GM10248 (cell line): ENCODE measurements at places on chromosomes 2 and 18.

GRCh38 chr2:6336752-6337471 lies 528.8 kb downstream of the CMPK2 start:
- DNase-seq, result no peak

DNA sequence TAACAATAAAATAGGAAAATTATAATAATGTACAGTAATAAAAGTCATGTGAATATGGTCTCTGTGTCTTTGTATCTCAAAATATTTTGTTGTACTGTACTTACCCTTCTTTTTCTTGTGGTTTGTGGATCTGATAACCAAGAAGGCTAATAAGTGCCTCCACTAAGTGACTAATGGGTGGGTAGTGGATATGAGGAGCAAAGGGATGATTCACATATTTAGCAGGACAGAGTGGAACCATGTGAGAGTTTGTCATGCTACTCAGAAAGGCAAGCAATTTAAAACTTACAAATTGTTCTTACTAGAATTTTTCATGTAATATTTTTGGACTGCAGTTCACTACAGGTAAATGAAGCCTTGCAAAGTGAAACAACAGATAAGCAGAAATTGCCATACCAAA lies 1241.2 kb upstream of the CDH2 start:
- no peak for DNase-seq

- no peak for DNase-seq
Observed at GRCh38 chr2:85642725-85643124, 25.3 kb downstream of the SFTPB start.

GRCh38 chr18:32910694-32911296 lies 138.0 kb upstream of the KLHL14 start:
- DNase-seq, result no peak

DNA sequence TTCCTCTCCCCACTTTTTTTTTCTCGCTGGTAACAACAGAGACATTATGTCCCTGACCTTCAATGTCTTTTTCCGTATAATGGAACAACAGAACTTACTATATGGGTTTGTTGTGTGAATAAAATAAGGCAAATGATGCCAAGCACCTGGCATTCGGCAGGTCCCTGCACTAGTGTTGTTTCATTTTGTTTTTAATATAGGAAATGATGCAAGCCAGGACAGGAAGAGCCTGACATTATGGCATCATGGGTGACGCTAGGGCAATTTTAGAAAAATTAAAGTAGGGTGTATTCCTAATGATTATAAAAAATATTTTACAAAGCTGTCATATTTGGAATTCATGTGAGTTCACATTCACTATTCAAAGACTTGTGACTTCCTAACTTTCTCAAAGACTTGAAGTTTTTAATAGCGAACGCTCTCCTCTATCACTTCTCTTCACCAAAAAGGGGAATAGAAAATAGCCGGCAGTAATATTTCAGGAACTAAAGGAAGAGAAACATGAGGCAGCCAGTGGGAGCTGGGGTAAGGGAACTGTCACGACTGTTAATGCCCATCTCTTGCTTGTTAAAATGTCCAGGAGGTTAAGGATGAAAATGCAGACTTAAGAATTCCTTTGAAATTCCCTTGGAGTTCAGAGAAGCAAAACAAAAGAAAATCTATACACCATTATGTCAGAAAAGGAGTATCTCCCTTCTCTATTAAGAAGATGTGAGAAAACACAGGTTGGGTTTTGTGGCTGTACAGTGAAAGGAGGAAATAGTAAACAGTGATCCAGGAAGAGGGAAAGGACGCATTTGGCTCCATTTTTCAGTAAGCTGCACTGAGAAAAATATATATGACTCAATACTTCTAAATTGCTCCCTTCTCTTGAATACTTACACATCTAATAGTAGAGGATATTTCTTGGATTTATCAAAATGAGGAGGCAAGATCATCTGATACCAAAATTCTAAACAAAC lies 60.2 kb downstream of the DPP4 start:
- no peak for DNase-seq

DNA sequence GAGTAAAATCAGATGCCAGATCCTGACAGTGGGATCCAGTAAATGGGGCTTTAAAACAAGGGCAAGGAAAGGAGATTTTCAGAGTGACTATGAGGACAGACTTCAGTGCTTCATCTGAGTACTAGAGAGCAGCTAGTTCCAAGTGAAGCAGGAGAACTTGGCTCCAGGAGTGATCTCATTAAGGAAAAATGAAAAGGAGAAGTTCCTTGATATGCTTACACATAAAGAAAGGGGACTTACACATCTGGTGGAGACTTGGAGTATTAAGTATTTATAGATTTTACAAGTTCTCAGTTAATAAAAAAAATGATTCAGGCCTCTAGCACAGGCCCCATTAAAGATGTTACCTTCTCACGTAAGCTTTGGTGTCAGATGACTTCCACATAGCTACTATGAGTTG lies 105.8 kb downstream of the ICOS start:
- no peak for DNase-seq

GRCh38 chr2:112187805-112188596 lies 49.8 kb downstream of the FBLN7 start:
- DNase-seq, result no peak

DNA sequence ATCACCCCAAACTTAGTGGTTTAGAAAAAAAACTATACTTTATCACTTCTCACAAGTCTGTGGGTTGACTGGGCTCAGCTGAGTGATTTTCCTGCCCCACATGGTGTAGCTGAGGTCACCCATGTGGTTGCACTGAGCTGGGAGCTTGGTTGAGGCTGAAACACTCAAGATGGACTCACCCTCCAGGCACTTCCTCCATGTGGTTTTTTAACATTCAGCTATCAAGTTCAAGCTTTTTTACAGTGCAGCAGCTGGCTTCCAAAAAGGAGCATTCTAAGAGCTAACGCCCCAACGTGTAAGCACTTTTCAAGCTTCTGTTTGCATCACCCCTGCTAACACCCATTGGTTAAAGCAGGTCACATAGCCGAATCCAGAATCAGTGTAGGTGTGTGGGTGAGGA lies 105.9 kb upstream of the CREB1 start:
- peak; percentile 34 for DNase-seq

- DNase-seq, result no peak
Observed at GRCh38 chr18:50792885-50793284, 26.9 kb downstream of the MRO start.

- peak; percentile 54 for DNase-seq
Observed at GRCh38 chr18:57581301-57581934, 5.1 kb downstream of the FECH start.

DNA sequence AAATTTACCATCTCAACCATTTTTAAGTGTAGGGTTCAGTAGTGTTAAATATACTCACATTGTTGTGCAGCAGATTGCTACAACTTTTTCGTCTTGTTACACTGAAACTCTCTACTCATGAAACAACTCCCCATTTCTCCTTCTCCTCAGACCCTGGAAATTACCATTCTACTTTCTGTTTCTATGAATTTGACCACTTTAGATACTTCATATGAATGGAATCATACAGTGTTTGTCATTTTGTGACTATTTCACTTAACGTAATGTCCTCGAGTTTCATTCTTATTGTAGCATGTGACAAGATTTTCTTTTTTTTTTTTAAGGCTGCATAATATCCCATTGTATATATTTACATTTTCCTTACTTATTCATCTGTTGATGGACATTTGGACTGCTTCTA lies 203.8 kb downstream of the PLCL1 start:
- DNase-seq, result no peak
